ENCODE measurements at places on chromosomes 2 and 18. TPM values are rescaled to one million over a fixed set of nuclear protein-coding genes. Genes with fewer than 3 reads are reported as not detected.

Gene PJVK
- 3.7 TPM for total RNA-seq

Gene RIT2
- not detected for total RNA-seq

Gene SERPINB12
- not detected for total RNA-seq

Gene RNU2-63P
- total RNA-seq, result 6.9 TPM

Gene TLX2
- total RNA-seq, result not detected

DNA sequence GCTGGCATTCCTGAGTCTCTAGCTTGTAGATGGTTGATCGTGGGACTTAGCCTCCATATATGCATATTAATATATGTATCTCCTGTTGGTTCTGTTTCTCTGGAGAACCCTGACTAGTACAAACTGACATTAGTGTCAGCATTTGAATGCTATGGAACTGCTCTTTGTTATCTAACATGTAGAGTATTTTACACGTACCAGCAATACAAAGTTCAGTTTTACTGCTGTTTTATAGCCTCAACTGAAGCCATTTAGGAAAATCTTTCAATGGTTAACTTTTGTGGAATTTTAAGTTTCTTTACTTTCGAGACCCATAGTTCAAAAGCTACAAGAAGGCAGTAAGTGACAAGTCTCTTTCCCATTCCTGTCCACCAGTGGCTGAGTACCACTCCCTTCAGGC is 418.4 kb downstream of the NUP35 start:
- no peak for DNase-seq

GRCh38 chr2:145184741-145185651 is 665.1 kb upstream of the ZEB2 start:
- no peak for DNase-seq

DNA sequence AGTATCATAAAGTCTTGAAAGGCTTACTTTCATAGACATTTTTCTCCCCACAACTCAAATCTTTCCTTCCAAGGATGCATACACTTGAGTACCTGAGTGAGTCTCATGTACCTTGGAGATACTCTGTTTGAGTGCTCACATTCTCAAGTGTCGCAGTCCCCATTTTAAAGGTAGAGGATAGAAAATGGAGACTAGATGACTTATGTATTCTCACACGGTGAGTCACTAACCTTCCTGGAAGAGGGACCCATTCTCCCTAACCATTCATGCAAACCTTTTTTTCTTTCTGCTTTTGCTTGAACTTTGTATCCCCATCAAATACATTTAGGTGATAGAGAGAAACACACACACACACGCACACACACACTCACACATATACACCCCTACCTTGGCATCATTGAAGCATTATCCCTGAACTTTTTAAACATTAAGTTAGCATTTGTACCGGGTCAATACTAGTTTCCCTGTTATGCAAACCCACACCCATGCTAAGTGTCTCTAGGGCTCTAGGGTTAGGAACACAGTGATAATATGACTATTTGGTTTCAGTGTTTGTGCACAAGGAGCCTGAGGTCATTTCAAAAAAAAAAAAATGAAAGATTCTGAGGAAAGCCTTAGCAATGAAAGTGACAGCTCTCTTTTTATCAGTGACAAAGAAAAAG is 236.2 kb downstream of the IKZF2 start:
- no peak for DNase-seq

Gene PLGLB2
- total RNA-seq, result 1.5 TPM

GRCh38 chr18:73715210-73715670 is 432.4 kb downstream of the FBXO15 start:
- no peak for DNase-seq

DNA sequence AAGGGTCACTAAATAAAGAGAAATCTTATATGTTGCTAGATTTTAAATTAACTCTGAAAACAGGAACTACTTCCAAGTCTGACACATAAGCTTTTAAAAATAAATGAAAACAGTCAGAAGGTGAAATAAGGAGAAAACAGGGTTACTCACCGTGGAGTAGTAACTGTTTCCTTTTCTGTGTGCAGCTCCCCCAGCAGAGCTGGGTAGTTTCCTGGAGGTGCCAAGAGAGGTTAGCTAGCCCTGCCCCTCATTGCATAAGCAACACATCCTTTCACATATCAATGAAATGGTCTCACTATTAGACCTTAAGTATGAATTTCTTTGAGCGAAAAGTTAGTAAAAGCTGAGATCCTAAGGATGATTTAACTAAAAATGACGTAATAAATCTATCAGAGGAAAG is 54.0 kb upstream of the GPR75 start:
- peak; percentile 11 for DNase-seq

GRCh38 chr2:1744151-1744445 is 217 bp downstream of the PXDN start:
- peak; percentile 60 for DNase-seq

Data from endothelial cell (in vitro differentiated cells).